ENCODE measurements at places on chromosomes 5 and 9.

DNA sequence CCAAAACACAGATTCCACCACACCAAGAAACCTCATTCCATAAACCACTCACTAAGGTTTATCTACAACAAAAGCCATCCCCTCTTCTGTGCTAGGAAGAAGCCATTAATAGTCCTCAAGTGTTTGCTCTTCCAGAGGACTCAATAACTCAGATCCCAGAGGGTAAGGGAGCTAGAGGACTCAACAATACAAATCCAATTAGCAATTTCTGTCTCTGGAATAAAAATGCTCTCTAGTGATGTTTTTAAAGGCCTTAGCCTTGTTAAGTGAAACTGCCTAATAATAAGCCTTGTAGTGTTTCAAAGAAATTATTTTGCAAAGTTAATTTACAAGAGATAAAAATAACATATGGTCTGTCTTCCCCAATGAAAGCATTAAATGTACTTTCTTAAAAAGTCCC is 942.4 kb downstream of the CDH12 start:
- no peak for DNase-seq

GRCh38 chr9:92480986-92481633 is 1.2 kb downstream of the ASPN start:
- DNase-seq: no peak

GRCh38 chr5:92907938-92908606 is 672.9 kb downstream of the NR2F1-AS1 start:
- DNase-seq: no peak

DNA sequence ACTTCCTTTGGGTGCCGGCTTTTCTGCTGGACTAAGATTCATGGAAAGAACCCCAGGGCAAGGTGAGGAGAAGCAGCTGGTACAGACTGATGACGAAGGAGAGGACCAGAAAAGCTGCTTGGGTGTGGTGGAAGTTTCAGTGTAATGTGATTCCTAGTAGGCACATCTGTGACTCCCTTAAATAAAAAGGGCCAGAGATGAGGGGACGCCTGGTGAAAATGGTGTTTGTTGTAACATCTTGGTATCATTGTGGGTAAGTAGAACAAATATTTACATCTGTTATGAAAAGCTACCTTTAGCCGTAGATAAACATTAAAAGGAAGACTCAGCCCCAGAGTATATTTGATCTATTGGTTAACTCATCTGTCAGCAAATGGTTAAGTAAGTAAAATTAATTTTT is 33.8 kb downstream of the OTULINL start:
- DNase-seq: no peak

DNA sequence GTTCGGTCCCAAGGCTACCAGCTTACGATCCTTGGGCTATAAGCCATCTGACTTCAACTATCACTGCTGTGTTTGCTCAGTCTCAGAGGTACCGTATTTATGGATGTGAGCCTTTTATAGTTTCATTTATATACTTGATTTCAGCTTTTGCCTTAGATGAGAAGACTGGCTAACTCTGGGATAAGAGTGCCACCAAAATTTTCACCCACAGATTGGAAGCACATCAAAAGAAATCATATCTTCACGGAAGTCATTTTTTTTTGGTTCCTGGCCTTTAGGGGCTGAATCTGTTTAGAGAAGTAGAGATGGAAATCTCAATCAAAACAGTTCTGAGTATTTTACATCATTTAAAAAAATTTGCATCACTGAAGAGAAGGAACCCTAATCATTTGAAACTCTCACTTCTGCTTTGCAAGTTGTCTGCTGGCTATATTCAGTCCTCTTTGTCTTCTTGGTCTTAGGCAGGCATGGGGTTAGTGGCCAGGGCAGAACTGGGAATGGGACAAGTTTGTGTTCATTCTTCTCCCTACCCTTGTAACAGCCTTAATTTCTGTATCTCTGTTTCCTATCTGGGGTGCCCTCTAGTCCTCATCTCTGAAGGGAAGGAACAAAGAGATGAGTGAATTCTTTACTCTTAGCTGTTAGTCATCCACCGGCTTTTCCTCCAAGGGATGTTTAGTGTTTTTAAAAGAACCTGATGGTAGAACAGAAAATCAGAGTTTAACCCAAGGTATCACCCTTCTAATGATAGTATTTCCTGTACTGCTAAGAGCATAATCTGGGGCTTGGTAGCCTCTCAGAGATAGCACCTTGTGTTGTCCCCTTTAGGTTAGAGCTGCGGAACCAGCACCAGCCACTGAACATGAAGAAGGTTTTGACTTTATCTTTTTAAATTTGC is 14.1 kb upstream of the TNFAIP8 start:
- no peak for DNase-seq

DNA sequence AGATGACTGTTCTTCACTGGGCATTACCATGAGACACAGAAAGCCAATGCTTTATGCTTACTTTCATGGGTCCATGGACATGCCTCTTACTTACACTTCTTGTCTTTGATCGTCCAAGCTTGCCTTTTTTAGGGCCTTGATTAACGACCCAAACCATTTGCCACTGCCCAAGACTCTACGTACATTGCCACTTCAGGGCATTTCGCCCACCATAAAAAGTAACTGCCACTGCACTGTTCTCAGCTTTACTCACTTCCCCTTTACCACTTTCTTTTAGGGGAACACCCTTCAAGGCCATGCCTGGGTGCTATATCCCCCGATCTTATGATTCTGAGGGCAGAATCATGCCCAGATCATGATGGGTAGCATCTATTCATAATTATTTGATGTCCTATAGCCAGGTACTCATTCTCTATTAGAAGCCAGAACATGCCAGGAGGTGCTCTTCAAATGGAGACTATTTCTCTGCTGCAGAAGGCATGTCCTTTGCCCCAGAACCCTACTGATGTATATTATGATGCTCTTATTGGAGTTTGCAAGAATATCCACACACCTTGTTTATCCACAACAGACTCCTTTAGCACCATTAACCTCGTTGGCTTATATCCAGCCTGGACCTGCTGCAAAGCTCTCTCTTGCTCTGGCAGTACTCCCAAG is 64.1 kb upstream of the RAD23B start:
- DNase-seq: no peak

DNA sequence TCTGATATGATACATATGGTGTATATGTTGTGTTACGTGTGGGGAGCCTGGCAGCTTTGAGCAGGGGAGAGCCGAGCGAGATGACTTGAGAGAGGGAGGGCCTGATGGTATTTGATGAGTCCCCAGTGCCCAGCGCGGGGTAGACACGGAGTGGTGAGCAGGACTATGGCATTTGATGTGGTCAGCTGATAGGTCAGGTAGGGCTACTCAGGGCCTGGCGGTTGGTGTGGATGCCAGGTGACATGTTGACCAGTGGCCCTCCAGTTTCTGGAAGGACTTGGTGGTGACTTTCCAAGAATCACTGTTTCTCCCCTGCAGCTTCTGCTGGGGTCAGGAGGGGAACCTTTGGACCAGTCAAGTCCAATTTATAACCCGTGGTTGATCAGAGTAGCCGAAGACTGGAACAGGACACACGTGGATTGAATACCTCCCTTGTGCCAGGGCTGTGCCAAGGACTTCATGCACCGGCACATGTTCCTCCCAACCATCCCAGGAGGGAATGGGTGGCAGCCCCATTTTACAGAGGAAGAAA is 148.8 kb downstream of the RGS3 start:
- no peak for DNase-seq

GRCh38 chr5:1723476-1723875 is 76.2 kb downstream of the MRPL36 start:
- no peak for DNase-seq

GRCh38 chr5:122183098-122183787 is 53.9 kb downstream of the ZNF474 start:
- no peak for DNase-seq

DNA sequence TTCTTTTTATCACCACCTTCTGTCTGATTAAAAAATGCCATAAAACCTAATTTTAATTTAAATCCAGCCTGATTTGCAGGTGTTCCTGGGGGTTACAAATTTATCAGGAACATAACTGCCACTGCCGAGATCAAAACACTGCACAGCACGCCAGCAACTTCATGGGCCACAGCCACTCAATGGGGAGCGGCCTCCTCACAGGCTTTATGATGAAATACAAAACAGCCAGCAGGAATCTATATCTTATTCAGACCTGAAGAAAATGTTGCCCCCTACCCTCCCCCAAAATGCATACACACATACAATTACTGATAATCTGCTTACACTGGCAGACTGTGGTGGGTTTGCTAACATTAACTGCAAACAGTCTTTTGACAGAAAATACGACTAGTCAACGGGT is 151.7 kb upstream of the POU5F2 start:
- no peak for DNase-seq

- no peak for DNase-seq
Observed at GRCh38 chr5:112374356-112374755, 44.7 kb downstream of the EPB41L4A start.

DNA sequence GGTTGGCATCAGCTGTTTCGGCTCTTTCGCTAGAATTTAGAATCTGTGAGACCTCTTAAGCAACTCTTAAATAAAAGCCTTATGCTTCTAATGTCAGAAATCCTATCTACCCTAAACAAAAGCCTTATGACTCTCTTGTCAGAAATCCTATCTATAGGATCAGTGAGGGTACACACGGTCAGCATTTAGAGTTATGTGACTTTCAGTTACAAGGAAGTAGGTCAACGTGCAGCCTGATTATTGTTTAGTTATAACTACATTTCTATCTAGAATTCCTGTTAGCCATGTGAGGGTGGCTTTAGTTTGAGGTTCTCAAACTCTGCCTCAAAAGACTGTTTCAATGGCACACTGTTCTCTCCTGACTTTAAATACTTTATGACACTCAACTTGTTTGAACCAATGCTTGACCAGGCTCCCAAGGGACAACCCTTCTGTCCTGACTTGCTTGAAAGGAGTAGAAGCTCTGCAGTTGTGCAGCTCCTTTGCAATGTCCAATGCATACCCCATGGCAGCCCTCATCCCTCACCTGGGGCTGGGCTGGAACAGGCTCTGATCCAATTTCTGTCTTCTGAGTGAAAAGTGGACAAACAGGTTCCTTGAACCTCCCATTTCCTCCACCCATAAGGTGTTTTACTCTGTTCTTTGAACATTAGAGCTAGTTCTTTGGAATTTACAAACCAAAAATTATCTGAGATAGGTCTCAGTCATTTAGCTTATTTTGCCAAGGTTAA is 251.6 kb upstream of the PIK3R1 start:
- no peak for DNase-seq

Measured in activated CD4-positive, CD25-positive, alpha-beta regulatory T cell (primary cell).